Nucleus accumbens (tissue), 56 donors: ENCODE measurements at places on chromosomes 11 and 22.

GRCh38 chr11:117230999-117231841, 653 bp downstream of the PCSK7 start:
- no peak for DNase-seq

GRCh38 chr11:72569966-72570892, 104.0 kb downstream of the PDE2A start:
- DNase-seq, result no peak

DNA sequence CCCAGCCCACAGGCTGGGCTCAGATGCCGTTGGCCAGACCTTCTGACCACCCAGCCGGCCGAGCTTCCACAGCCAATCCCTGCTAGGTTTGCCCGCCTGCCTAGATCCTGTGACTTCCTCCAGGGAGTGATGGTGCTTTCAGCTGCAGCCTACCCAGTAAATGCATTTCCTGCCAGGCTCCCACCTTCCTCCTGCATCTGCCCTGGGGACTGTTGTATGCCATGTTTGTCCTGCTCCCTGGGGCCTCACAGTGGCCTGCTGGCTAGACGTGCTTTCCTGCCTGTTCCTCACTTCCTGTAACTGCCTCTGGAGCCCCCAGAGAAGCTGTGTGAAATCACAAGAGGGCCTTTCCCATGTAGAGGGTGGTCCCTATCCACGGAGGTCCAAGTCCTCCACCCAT, 86.2 kb downstream of the GALNT18 start:
- DNase-seq, result no peak

GRCh38 chr22:37326726-37327125, 44.4 kb downstream of the CYTH4 start:
- no peak for DNase-seq

- DNase-seq, result no peak
These were observed 33.4 kb downstream of the MICAL3 start for GRCh38 chr22:17990942-17991341.

- peak; percentile 9 for DNase-seq
These were observed 327.0 kb upstream of the CCDC90B start for GRCh38 chr11:83612891-83613766.

DNA sequence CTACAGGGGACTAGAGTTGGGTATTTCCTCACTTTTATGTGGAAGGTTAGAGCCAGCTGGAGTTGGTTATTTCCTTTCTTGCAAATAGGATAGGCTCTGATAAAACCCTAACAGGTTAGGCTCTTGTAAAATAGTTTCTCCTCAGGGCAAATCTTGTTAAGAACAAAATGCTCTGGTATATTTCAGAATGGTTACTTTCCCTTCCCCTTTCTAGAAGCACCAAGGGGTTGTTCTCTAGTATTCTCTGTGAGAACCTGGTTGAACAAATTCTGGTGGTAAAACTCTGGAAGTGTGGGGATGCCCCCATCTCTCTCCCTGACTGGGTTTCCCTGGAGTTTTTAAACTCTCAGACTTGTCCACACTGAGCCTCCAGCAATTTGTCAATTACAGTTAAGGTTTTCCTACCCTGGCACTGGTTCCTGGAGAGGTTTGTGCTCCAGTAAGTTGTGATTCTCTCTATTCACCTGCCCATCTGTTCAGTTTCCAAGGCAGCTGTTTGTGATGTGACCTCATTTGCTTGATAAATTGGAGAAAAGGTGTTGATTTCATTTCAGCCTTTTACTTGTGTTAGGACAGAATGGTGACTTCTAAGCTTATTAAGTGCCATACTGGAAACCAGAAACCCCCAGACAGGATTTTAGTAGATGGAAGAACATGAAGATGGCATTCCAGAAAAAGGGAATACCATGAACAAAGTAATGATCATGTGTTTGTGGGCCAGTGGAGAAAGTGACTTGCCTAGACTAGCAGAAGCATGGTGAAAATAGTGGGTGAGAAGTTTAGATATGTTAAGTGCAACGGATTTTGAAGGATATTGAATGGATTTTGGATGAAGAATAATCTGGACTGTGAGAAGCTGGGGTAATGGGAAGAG, 64.6 kb downstream of the EXT2 start:
- DNase-seq, result no peak

DNA sequence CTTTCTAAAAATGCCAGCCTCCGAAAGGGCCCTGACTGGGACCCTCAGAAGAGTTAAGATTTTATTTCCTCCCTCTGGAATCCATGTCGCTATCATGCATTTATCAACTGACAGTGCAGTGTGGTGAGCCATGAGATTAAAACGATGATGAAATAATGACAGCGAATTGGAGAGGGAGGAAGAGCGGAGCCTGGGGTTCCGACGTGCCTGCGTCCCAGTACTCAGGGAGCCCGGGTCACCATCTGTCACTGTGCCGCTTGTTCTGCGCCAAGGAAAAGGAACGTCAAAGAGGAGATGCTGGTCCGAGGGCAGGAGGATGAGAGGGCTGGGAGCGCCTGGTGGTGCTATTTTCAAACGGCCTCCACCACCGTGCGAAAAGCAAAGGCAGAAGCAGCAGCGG, 46.2 kb downstream of the MACROD1 start:
- DNase-seq, result no peak

- DNase-seq, result no peak
These were observed 59.6 kb downstream of the ZNRF3 start for GRCh38 chr22:28942801-28943500.

- DNase-seq, result no peak
These were observed 2269.3 kb upstream of the RAG2 start for GRCh38 chr11:38867338-38867737.

DNA sequence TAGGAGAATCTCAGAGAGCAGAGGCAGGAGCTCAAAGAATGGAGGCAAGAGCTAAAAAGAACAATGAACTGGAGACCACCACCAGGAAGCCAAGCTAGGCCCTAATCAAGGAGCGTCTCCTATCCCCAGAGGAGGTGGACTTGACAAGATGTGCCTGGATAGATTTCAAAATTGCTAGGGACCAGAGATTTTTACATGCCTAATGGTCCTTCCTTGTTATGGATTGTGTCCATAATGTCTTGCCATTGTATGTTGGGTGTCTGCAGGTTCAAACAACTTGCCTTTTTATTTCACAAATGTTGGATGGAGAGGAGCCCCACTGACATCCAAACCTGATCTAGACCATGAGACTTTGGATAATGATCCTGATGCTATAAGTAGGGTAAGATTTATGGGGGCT, 88.2 kb upstream of the TP53I11 start:
- no peak for DNase-seq

DNA sequence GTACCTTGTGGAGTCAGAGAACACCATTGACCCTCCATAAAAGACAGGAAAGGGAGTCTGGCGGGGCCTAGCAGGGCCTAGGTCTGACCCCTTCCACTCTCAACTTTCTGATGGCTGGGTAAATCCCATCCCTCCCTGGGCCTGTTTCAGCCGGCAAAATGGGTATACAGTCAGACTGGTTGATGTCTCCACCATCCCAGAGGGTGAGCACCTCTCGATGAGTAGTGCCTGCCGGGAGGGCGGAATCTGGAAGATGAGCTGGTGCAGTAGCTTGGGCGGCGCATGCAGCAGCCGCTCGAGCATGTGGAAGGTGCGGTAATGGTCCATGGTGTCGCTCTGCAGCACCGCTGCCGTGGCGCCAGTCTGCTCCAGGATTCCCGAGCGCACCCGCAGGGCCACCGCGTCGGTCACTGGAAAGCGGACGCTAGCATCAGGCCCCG, 528 bp downstream of the FIBP start:
- DNase-seq, result no peak

DNA sequence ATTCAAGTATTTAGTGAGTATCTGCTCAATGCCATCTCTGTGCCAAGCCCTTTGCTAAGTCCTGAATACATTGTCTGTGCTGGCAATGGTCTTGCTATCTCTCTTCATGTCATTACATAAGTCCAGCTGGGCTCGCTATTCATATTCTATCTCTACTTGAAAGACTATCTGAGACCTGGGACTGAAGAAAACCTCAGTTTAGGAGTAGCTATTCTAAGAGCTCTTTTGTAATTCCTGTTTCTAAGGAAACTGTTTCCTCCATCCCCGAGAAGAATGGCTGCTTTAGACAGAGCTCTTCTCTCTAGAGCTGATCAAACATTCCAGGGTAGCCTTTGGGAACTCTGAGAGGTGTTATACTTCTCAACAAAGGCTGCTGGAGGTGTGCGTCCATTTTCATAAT, 33.0 kb downstream of the SLC17A6 start:
- DNase-seq, result no peak

- DNase-seq, result no peak
These were observed 41.8 kb upstream of the SORL1-AS1 start for GRCh38 chr11:121494355-121495099.

DNA sequence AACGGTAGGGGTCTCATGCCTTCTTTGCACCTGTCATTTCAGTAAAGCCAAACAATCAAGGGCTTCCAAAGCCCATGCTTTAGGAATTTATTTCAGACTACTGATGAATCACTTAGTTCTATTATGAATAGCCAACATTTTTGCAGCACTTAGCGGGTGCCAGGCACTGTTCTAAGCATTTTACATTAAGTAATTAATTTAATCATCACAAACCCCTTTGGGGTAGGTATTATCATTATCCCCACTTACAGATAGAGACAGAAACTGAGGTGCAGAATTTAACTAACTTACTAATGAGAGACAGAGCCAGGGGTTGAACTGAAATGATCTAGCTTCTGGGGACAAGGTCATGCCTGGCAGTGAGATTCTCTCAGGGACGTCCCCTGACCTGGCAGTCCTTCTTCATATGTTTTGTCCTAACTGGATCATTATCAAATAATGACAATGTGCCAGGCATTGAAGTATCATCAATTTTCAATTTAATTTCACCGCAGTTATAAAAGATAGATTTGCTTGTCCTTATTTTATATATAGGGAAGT, 31.7 kb upstream of the NAV2 start:
- DNase-seq, result no peak

GRCh38 chr22:28171712-28172111, 252.7 kb upstream of the PITPNB start:
- no peak for DNase-seq

DNA sequence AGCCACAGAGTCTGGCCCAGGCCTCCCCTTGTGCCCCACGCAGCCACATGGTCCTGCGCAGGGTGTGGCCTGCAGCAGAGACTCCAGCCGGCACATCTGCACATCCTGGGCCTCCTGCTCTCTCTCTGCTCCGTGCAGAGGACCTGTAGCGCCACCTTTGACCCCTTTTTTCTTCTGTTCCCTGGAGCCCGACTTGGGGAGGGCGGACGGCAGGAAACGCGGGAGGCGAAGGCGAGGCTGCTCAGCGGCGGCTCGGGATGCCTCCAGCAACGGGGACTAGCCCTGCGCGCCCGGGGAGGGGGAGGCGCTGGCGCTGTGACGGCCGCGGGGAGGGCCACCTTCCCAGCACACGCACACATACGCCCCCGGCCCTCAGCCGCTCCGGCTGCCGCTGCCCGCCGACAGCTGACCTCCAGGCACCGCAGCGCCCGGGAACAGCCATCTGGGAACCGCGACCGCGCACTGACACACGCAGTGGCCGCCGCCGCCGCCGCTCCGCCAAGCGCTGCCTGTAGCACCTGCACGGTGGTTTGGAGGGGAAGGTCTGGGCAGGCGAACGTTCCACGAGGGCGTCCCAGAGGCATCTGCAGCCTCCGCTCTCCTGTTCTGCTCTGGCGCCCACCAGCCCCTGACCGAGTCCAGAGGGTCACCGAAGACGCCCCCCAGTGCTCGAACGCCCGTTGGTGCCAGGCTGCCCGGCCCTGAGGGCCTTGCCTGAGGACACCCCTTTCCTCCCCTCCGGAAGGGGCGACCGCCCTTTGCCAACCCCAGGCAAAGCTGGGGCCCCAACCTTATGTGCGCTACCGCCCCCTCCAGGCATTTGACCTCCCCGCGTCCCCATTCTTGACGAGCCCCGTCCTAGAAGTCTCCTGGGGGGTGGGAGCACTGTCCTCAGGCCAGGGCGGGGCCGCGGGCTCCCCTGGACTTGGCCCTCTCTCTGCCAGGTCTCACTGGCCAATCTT, 16.9 kb upstream of the C22orf42 start:
- no peak for DNase-seq

DNA sequence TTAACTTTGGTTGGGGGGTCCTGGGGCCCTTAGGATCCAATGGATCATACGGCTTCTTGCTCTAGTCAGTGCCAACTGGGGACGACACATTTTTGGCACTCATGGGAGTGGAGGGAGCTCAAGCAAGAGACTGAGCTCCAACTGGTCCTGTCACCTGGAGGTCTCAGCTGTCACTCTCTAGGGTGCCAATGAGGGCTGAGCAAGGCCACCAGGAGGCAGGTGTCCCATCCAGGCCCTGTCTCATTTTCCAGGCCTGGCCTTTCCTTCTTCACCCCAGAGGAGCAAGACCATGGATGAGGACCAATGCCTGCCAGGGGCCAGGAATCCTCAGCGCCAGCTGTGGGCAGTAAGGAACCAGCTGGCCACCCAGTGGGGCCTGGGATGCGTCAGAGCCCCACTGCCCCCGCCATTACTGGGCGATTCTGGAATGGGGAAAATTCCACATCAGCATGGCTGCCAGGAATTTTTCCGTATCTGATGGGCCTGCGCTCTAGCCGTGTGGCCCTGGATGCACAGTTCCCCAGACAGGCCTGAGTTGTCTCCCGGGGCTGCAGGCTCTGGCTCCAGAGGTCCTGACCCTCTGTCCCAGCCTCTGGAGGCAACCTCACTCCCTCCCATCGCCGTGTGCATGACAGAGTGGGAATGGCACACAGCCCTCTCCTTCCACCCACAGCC, 669 bp upstream of the GAL3ST1 start:
- DNase-seq, result peak; percentile 55

DNA sequence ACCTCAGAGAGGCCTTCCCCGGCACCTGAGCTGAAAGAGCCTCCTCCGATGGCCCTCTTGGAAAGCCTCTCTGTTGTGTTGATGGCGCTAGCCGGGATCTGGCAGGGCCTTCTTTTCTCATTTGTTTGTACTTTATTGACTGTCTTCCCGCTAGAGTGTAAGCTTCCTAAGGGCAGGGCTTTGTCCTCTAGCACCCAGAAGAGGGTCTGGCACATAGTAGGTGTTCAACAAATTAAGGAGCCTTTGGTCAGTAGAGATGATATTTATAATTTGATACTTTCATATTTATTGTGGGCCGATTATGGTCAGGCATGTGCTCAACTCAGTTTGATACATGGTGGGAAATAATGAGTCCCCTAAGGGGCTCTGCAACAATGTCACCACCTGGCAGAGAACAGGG, 4.0 kb downstream of the ARL2 start:
- no peak for DNase-seq

GRCh38 chr11:13343931-13344717, 66.5 kb downstream of the BMAL1 start:
- DNase-seq, result peak; percentile 81

- DNase-seq, result no peak
These were observed 148.3 kb downstream of the JRKL start for GRCh38 chr11:96538104-96538503.
